ENCODE measurements at places on chromosomes 3 and 15.
A peak's percentile ranks its signal among the peaks of the same experiment; 100 is the strongest.

DNA sequence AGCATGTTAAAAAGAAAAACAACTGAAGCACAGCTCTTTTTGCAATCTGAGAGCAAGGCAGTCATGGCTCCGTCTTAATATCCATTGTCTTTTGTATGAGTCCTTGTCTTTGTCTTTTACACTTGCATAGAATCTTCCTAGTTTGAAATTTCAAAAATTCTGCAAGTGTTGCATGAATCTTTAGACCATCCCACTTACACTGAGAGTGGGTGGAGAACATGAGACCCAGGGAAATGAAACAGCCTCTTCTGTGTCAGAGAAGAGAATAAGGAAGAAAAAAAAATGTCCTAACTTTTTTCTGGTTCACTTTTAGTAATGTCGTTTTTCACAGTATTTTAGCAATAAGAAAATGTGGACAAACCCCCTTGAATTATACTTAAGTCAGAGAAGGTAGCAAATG lies 12.1 kb upstream of the DCLK3 start:
- DNase-seq = no peak

DNA sequence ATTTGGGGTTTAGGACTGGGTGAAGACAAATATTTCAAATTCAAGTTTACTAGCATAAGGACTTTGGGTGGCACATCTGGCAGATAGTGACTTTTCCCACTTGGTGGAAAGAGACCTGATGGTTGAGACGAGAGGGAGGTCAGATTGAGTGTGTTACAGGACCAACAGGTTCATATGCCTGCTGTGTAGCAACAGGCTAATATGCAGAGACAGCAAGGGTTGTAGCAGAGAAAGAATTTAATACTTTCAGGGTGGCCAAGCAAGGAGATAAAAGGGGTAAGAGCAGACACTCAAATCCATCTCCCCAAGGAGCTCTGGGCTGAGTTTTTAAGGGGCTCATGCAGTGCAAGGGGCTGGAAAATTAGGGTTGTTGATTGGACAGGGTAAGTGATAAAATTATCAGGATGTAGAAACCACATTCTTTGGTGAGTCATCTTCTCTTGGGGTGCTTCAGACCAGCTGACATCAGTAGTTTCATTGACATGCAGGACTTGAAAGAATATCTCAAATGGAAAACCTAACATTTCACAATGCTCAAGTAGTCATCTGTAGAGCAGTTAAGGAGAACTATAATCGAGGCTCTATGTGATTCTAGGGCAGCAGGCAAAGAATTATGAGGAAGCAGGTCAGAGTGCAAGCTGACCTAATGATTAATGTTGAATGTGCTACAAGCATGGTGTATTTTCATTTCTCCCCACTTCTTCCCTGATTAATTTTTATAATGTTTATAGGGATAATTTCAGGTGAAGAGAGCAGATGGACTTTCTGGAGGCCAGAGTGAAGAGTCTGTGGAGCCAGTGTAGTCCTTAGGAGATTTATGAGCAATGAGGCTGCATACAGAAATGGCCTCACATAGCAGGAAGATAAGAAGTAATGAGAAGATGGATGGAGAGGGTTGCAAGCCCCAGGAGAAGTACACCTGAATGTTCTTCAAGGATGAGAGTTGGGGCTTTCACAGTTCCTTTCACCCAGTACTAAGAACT lies 13.7 kb downstream of the FOXB1 start:
- DNase-seq = no peak

GRCh38 chr3:7657214-7658112 lies 796.5 kb downstream of the GRM7 start:
- no peak for DNase-seq

DNA sequence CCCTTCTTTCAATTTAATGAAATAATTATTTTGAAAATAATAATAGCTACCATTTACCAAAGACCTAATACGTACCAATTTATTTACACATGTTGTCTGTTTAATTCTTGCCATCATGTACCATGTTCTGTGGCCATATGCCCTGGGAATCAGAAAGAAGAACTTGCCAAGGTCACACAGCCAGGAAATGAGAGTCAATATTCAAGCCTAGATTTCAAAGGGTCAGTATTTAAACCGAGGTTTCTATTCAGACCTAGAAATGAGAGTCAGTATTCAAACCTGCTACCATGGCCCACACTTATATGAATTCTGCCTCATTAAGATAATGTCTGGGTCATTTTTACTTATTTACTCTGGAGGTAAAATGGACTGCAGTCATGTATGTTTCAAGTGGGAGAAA lies 103.6 kb upstream of the TBL1XR1 start:
- DNase-seq = no peak

DNA sequence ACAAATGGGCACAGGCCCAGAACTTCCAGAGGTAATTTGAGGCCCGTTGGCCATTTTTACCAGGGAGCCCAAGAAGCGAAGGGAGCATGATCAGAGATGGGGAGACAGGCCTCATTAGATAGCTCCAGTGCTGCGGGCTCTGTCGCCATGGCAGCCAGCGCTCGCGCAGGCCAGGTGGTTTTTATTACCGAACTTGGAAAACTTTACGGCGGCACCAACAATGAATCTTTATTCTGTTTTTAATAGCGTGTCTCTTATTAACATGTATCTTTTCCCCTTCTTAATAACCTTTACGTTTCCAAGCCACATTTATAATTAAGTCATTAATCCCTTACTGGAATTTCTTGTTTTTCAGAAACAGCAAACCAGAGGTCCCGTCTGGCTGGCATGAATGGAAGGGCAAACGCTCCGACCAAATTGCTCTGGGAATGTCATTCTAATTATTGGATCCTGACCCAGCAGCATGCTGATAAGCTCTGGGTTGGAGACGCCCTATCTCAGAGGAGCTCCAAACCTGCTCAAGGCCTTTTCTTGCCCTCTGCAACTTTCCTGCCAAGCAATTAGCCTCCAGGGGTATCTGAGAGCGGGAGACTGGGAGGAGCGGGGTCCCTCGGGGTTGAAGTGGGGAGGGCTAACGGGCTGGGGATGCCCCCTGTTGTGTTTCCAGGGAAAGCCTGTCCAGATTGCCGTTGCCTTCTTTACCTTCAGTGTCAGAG lies 256.4 kb downstream of the TLE3 start:
- peak; percentile 46 for DNase-seq

DNA sequence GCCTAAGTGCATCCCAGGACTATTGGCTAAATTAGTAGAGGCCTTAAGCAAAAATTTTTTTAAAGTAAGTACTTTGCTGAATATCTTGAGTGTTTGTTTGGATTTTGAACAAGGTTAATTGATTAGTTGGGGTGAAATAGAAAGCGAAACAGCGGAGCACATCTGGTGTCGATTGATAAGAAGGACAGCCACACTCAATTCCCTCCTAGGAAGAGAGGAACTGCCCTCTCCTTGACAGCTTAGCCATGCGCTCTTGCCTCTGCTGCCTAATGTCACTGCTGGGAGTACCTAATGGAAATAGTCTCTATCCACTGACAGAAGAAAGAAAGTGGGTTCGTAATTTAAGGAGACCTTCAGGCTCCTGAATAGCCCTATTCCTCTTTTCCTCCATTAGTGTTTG lies 943.6 kb downstream of the DIPK2A start:
- DNase-seq = no peak

DNA sequence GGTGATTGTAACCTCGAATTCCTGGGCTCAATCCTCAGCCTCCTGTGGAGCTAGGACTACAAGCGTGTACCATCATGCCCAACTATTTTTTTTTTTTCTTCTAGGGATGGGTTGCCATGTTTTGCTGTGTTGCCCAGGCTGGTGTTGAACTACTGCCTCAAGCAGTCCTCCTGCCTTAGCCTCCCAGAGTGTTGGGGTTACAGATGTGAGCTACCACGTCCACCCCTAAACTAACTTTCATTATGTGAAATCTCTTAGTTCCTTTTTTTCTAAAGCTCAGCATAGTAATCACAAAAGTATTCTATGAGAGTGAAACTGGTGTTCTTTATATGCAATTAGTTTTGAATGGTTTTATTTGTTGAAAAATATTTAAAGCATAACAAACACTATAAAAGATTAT lies 92.1 kb downstream of the XRN1 start:
- DNase-seq = no peak

- no peak for DNase-seq
Measured at GRCh38 chr3:150005243-150006112, 34.8 kb upstream of the PFN2 start.

DNA sequence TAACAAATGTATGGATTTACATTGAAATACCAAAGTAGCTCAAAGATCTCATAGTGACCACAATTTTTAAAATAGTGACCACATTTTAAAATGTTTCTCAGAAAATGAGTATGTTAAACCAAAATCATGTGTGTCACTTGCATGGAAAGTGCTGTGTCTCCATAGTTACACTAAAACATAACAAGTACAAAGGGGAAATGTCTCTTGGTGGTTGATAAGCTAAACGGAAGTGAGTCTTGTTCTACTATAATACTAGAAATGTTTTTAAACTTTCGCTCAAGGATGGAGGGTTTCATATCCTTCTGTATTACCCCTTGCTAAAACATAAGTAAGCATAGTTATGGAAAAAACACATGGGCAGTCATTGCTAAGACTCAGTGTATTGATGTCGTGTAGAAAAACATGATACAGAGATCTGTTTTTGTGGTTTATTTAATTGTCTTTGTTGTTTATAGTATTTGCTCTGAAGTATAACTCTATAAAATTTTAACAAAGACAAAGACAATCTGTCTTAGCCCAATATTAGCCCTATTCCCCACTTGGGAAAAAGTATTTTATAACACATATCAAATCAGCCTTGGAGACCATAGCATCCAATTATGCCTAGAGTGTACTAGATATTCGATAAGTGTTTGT lies 27.0 kb upstream of the DENND4A start:
- no peak for DNase-seq

DNA sequence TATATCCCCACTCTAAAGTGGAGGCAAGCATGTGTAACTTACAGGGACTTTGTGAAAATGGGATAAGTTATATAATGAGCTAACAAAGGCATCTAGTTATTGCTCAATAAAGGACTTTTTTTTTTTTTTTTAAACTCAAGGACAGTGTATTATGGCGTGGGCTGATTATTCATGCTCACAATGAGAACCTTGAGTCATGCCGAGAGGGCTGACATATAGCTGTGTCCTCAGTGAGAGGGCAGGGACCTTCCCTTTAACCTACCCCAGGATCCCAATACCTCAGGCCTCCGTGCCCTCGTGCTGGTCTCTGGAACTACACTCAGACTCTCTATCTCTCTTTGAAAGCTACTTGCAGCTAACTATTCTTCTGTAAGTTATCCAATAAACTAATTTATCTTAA lies 319.9 kb upstream of the ICE2 start:
- no peak for DNase-seq

DNA sequence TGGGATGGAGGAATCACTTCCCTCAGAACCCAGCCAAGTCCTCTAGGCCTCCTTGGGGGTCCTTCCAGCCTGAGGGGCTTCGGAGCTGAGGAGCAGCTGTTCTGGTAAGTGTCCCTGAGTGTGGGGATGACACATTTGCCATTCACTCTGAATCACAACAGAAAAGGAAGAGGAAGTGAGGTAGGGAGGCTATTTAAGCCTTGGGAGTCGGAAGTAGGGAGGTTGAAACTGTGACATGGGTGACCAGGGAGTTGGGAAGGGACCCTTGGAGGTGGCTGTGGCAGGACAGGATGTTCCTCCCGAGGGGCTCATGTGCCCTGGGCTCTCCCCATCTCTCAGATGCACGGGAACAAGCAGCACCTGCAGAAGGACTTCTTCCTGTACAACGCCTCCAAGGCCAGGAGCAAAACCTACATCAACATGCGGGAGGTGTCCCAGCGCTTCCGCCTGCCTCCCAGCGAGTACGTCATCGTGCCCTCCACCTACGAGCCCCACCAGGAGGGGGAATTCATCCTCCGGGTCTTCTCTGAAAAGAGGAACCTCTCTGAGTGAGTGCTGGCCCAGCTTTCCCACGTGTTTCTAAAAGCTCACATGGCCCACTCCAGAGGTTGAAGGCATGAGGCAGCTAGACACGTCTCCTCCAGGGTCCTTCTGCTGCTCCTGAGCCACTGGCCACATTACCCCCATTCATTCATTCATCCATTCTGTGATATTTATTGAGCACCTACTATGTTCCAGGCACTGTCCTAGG lies 43.3 kb downstream of the CAPN3 start:
- no peak for DNase-seq

DNA sequence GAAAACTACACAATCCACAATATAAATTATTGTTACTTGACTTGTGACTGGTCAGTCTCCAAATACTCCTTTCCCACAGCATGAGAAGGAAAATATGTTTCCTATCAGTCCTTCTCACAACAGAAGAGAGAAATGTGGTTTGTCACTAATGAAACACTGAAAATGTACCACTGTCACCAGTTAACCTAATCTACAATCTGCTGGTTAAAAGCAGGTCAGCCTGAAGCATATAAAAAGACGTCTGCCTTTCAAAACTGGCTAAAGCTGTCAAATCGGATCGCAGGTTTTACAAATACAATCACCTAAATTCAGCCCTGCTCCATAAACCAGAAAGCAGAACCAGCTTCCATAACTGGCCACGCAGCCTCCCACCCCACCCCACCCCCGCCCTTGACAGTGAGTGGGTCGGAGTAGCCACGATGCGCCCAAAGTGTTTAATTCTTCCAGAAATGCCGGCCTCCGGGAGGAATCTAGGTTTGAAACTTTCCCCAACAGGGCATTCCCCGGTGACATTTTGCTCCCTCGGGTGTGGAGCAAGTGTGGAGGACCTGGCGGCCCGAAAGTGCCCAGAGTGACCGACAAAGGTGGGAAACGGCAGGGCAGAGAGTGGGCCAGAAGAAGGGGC lies 682 bp downstream of the ETFA start:
- no peak for DNase-seq

GRCh38 chr3:179794355-179794754 lies 141.5 kb downstream of the USP13 start:
- DNase-seq = no peak

GRCh38 chr15:34914317-34914716 lies 55.2 kb downstream of the AQR start:
- no peak for DNase-seq

- DNase-seq = peak; percentile 63
Measured at GRCh38 chr15:70589221-70589620, 174.1 kb downstream of the UACA start.

DNA sequence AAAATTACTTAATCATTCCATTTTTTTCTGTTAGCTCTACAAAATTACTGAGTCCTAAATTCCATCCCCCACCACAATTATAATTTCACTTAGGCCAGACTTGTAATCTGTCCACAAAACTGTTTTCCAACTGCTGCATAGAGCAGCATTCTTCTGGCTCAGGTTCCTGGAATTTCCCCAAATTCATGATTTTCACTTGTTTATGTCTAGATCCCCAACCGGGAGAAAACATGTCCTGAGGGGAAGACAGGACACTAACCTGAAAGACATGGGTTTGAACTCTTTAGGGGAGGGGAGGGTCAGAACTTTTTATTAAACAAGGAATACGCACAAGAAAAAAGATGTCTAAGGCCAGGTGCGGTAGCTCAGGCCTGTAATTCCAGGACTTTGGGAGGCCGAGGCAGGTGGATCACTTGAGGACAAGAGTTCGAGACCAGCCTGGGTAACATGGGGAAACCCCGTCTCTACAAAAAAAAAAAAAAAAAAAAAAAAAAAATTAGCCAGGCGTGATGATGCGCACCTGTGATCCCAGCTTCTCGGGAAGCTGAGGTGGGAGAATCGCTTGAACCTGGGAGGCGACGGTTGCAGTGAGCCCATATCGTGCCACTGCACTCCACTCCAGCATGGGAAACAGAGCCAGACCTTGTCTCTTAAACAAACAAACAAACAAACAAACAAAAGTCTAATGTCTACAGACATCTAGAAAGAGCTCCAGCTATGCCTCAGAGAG lies 1.5 kb downstream of the ETFA start:
- DNase-seq = no peak

GRCh38 chr3:110542552-110543150 lies 529.0 kb upstream of the NECTIN3 start:
- DNase-seq = no peak

Measured in femur (tissue), 1 donor.